ENCODE measurements at places on chromosomes 3 and 15.

DNA sequence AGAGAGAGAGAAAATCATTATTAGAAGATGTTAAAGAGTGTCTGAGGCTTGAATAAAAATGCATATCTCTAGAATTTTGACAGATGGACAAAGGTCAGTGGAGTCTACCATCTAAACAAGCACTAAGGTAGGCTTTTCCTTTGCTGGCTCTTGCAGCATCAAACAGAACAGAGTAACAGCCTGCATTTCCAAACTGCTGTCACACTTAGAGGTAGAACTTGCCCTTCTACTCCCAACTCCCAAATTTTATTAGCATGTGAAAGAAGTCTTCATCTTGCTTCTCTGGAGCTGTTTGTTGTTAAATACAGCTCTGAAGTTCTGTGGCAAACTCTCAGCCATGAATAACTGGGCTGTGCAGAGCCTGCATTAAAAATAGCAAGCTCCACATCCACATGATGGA, 4.1 kb upstream of the MB21D2 start:
- no peak for DNase-seq

- DNase-seq, result no peak
These were observed 42.7 kb downstream of the TLNRD1 start for GRCh38 chr15:81043281-81043934.

- peak; percentile 65 for DNase-seq
These were observed 140.8 kb downstream of the SMAD6 start for GRCh38 chr15:66842710-66843441.

DNA sequence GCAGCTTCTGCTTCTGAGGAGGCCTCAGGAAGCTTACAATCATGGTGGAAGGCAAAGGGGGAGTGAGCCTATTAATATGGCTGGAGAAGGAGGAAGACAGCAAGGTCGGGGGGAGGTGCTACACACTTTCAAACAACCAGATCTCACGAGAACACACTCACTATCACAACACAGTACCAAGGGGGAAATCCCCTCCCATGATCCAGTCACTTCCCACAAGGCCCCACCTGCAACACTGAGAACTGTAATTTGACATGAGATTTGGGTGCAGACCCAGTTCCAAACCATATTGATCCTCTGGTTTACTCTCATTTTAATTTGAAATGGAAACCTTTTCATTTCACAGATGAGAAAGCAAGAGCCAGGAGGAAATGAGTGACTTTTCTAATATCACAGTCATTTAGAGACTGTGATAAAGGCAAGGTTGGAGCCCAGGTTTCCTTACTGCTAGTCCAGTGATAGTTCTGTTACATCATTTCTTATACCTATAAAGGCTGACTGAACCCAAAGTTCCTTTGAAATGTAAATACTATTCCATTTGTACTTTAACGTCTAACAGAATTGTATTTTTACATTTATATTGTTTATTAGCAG, 105.8 kb upstream of the GAP43 start:
- DNase-seq, result no peak

- peak; percentile 87 for DNase-seq
These were observed 13.6 kb upstream of the DENND6A start for GRCh38 chr3:57706462-57706861.

DNA sequence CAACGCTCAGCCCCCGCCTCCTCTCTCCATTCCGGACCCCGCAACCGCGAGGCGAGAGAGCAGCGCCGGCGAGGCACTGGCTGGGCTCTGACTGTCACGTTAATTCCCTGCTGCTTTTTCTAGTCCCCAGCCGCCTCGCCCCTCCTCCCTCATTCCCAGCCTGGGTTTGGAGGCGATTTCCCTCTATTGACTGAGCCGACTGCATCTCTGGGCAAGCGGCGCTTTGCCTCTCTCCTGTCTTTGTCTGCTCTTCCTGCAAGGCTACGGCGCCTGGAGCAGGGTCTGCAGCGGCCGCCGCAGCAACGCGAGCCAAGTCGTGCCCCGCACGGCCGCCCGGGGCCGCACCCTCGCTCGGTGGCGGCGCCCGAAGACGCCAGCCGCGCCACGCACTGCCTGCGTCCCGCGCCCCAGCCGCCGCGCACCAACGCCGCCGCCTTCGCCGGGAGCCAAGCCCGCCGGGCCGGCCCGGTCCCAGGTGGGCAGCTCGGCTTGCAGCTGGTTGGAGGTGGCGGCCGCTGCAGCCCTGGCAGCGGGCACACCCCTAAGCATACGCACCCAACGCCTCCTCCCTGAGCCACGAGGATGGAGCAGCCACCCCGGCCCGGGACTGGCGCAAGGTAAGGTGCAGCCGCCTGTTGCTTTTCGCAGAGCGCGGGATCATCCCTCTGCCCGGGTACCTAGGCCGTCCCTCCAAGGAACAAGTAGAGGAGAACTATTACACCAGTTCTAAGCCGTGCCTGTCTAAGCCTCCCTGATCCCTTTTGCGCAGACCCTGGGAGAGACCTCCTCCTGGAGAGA, at the start of gene LRRC3B:
Gene LRRC3B (plus strand): TSS at position 152 of the 798 bp plus-strand sequence. CDS start 86,901 bp downstream, outside the sequence.
- DNase-seq, result peak; percentile 1
